Bladder microvascular endothelial cell (primary cell): ENCODE measurements at places on chromosomes 2 and 18. TPM values are rescaled to one million over a fixed set of nuclear protein-coding genes. Genes with fewer than 3 reads are reported as not detected.

Gene TMEFF2
- total RNA-seq: under 0.01 and 0.06 TPM in 2 replicates

Gene TTN
- total RNA-seq: 0.49 and 0.82 TPM in 2 replicates

Gene GCG
- total RNA-seq: not detected in 2 replicates

Gene ARMC9
- total RNA-seq: 6.5 and 18.5 TPM in 2 replicates

Gene UPP2
- not detected in 2 replicates for total RNA-seq

Gene CRYBA2
- total RNA-seq: not detected in 2 replicates

Gene CKAP2L
- total RNA-seq: 3.8 and 4.5 TPM in 2 replicates

Gene ARL4C
- 4.5 and 10.4 TPM in 2 replicates for total RNA-seq

Gene CPLX4
- not detected in 2 replicates for total RNA-seq
